ENCODE measurements at places on chromosomes 11 and 22.
A peak's percentile ranks its signal among the peaks of the same experiment; 100 is the strongest.

- no peak for DNase-seq
These were observed 4.1 kb downstream of the NPTXR start for GRCh38 chr22:38839686-38840085.

DNA sequence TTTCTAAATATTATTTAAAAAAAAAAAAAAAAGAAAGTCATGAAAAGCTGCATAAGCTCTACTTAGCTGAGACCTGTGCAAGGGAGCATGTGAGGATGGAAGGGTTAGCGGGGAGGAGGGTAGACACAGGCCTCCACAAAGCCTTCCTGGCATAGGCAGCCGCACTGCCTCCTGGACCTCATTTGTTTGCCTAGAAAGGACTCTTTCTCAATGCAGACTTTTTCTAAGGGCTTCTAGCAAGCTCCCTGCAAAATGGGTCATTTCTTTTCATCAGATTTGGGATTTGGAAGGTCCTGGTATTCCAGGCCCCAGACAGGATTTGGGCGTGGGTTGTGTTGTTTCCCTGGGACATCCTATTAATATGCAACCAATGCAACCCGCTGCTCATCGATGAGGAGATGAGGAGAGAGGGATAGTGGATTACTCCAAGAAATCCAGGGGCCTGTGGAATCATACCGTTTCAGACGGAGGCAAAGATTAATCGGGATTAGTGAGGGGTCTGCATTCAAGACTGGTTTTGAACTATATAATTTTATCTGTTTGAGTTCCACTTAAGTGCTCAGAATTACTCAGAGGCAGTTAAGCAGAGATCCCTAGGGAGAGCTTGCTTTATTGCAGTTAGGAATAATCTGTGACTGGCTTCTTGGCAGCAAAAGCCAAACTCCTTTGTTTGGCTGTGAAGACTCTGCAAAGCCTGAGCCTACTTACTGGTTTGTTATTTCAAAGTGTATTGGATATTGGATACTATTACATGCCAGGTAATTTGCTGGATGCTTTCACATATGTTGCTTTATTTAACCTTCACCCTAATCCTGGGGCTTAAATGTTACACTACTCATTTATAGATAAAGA, 106.9 kb upstream of the NAV2 start:
- DNase-seq, result peak; percentile 87

DNA sequence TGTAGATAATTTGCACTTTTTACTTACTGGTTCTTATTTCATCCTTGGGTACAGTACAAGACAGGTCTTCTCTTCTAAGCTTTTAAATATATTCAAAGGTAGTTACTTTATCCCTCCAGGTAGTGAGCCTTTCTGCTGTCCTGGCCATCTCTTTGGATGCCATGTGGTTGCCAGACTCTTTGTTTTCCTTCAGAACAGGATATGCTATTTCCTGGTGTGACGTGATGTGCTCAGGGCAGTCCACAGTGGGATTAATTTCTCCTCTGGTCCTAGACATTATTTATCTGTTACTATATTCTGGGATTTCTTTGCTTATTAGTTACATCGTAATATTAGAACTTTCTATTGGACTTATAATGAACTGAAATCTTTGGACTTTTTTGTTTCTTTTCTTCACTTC, 63.7 kb downstream of the PPP6R3 start:
- no peak for DNase-seq

DNA sequence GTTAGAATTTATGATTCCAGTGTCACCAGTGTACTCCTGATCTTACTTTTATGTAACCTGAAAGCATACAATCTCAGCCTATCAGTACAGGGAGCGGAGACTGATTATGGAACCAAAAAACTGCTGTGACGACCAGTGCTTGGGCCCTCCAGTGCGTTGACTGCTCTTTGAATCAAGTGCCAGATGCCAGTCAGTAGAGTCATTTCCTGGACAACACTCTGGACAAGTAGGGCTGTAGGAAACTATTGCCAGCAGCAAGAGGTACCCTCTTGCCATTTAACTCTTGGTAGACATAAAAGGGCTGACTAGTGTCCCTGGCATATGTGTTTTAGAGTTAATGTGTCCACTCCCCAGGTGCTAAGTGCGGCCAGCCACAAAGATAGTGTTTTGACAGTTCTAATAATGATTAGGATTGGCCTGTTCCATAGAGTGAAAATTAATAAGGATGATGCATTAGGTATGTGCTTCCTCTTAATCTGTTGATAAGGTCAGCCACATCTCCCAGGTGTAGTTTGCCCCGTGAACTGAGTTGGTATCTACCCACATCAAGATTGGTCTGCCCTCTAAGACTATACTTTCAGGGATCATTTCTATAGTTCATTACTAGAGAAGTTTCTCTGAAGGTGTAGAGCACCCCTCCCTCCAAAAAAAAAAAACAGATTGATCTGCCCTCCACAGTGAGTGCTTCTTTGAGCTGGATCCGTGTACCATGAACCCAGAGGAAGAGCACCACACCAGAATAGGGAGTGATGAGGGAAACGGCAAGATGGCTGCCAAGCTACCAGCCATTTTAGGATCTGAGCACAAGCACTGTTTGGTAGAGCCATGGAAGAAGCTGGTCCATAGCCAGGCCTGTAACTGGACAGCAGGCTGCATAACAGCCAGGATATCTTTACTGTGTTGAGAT, 20.7 kb upstream of the AIFM3 start:
- no peak for DNase-seq

- no peak for DNase-seq
These were observed 33.0 kb upstream of the PLET1 start for GRCh38 chr11:112293614-112294013.

DNA sequence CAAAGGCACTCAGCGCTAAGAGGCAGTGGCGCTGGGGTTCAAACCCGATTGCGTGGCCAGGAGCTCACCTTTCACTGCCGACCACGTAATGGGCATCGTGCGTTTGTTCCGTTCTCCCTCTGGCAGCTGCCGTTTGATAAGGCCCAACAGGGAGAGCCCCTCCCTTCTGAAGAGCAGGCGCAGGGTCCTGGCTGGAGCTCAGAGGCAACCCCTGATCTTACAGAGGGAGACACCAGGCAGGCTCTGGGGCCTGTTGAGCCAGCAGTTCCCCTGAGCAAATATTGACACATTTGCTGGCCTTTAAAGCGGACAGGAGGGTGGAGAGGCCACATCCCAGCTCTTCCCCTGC, 11.7 kb upstream of the C1QTNF6 start:
- DNase-seq, result no peak

- DNase-seq, result no peak
These were observed 2.7 kb upstream of the CBX6 start for GRCh38 chr22:38874529-38875222.

- DNase-seq, result no peak
These were observed 8.3 kb downstream of the MRPL17 start for GRCh38 chr11:6674862-6675261.

DNA sequence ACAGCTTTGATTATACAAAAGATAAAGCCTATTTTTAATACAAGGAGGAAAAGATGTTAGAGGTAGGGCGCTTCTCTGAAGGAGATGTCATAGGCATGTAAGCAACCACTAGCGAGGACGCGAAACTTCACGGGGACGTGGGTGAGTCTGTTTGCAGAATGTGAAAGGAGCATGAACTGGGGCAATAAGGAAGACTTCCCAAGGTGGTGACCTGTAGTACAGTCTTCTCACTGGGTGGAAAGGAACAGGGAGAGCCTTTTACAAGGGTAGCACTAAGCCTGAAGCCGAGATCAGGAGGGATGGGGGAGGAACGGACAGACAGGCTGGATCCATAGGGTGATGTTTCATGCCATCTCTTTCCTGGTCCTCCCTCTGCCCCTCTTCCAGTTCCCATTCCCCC, 10.0 kb upstream of the MICAL2 start:
- DNase-seq, result no peak

GRCh38 chr11:123168955-123169484, 26.0 kb downstream of the CLMP start:
- no peak for DNase-seq

- no peak for DNase-seq
These were observed 84.0 kb upstream of the FGF3 start for GRCh38 chr11:69903211-69903610.

DNA sequence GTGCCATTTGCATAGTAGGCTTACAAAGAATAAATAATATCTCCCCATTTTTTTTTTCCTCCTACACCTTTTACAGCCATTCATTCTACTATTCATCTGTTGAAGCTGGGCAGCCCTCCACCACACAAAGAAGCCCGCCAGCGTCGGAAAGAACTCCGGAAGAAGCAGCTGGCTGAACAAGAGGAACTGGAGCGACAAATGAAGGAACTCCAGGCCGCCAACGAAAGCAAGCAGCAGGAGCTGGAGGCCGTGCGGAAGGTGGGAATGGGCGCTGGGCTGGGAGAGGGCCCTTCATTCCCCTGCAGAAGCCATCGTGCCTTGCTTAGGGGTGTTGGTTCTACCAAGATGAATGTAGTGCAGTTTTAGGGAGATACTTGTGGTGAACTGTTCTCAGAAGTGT, 68.6 kb downstream of the SWAP70 start:
- DNase-seq, result no peak

- peak; percentile 9 for DNase-seq
These were observed 69.5 kb upstream of the MYO18B start for GRCh38 chr22:25672289-25673084.

DNA sequence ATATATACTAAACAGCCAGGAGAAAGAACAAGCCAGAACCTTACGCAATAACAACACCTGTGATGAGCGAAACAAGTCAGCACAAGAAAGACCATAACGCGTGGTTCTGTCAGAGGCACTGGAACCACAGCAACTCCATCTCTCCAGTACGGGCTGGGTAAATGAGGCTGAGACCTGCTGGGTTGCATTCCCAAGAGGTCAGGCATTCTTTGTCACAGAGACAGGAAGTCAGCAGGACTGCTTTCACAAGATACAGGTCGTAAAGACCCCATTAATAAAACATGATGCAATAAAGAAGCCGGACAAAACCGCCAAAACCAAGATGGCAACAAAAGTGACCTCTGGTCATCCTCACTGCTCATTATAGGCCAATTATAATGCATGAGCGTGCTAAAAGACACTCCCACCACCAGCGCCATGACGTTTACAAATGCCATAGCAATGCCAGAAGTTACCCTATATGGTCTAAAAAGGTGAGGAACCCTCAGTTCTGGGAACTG, 21.7 kb downstream of the TPST2 start:
- DNase-seq, result peak; percentile 18

GRCh38 chr11:9703280-9703679, 39.4 kb downstream of the SWAP70 start:
- no peak for DNase-seq

DNA sequence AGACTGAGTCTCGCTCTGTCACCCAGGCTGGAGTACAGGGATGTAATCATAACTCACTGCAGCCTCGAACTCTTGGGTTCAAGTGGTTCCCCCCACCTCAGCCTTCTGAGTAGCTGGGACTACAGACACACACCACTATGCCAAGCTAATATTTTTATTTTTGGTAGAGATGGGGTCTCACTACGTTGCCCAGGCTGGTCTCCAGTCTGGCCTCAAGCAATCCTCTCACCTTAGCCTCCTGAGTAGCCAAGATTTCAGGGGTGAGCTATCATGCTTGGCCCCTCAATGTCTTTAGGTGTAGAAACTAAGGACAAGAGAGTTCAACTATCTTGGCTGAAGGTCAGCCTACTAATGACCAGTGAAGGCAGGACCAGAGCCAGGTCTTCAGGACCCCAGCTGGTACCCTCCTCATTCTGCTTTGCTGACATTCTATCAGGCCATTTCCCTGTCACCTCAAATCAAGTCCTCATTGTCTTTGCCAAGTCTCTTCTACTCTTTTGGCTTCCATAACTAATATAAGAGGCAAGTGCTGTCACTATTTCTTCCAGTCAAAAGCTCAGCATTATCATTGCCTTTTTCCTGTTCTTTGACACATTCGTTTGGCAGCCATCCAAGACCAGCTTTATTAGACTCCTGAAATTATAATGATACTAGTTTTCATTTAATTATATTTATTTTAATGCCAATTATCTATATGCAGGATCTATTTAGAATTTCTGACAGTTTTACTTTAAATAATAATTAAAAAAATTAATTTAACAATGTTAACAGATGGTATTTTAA, 264.2 kb upstream of the PITPNB start:
- DNase-seq, result no peak

DNA sequence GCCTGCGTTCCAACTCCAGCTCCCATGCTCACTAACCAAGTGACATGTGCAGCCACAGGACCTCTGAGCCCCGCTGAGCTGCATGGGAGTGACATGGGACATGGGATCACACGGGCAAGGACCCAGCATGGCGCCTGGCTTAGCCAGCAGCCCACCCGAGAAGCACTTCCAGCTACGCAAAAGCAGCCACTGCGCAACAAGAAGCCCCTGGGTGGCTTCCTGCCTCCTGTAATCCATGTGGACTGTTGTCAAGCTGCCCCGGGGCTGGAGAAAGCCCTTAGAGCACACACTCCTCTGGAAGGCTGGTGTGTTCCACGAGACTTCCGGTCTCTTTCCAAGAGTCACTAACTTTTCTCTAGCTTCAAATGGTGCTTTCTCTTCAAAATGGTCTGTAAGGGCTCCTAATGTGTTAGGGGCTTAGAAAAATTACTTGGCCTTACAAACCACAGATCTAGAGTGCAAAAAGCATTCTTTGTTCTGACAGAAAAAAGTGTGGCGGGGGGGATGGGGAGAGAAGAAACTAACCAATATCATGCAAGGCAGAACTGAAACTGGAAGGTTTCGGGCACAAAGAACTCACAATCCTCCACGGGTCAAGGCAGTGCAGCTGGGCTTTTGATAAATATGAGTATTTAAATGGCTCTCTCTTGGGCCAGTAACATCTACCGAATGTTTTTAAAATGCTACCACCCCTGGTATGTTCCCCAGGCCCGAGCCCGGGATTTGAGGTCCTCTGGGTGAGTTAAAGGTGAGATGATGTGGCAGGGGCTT, 5.5 kb downstream of the C11orf24 start:
- DNase-seq, result no peak

DNA sequence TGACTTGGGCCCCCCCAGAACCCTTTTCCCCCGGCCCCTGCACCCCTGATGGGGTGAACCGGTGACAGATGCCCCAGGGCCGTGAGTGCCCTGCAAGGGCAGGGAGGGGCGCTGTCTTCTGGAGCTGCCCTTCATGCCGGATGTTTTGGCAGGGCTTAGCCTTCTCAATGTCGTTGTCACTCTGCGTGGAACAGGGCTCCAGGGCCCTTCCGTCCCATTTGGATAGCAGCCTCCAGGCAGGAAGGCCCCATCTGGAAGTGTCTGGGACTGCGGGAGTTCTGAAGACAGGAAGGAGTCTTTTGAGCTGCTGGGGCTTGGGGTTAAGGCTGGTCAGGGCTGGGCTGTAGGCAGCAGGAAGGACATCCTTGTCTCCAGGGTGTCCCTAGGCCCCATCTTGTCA, 4.6 kb downstream of the FRMD8 start:
- no peak for DNase-seq

DNA sequence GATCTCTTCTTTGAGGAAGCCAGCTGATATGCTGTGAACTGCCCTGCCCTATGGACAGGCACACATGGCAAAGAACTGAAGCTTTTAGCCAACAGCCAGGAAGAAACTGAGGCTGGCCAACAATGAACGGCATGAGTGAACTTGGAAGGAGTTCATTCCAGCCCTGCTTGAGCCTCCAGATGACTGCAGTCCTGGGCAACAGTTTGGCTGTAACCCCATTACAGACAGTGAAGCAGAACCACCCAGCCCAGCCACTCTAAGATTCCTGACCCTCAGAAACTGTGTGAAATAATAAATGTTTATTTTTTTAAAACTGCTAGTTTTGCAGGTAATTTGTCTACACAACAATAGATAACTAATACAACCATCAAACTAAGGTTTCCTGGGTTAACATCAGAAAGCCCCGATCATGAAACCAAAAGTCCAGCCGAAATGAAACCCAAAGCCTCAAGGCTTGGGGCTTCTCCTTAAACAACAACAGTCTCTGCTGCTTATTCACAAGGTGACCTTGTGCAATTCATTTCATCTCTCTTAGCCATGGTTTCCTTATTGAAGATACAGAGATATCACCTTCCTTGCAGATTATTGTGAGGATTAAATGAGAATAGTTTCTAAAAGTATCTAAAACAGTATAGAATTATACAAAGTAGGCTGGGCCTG, 31.4 kb downstream of the PAK1 start:
- DNase-seq, result no peak

All from fibroblast of skin of right quadriceps (primary cell).